ENCODE measurements at places on chromosomes 5 and 9.

GRCh38 chr9:111356481-111357244 lies 26.6 kb upstream of the OR2K2 start:
- DNase-seq: peak; percentile 90

DNA sequence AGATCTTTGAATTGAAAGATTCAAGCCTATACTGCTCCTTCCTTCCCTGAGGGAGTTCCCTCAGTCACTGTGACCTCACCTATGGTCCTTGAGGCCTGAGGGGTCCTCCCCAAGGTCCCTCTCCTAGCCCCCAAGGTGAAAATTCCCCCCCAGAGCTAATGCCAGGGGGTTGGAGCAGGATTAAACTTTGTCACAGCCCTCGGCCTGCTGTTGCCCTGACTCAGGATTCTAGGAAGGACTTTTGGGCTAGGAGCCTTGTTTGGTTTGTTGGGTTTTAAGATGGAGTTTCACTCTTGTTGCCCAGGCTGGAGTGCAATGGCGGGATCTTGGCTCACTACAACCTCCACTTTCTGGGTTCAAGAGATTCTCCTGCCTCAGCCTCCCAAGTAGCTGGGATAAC lies 123.2 kb downstream of the C5orf15 start:
- no peak for DNase-seq

DNA sequence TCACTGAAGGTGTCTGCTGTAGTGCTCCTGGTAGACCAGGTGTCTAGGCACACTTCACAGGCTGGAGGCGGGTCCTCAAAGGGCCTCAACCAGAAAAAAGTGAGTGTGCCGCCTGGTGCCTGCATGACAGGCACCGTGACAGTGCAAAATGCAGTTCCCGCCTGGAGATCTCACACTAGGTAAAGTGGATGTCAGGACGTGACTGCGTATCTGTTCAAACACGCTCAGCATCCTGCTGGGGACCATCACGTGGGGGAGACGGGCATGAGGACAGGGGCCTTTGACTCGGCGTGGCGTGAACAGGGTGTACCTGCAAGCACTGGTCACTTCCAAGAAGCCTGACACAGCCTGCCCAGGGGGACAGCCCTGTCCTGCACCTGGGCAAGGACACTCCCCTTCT lies 32.3 kb upstream of the NTNG2 start:
- DNase-seq: no peak

DNA sequence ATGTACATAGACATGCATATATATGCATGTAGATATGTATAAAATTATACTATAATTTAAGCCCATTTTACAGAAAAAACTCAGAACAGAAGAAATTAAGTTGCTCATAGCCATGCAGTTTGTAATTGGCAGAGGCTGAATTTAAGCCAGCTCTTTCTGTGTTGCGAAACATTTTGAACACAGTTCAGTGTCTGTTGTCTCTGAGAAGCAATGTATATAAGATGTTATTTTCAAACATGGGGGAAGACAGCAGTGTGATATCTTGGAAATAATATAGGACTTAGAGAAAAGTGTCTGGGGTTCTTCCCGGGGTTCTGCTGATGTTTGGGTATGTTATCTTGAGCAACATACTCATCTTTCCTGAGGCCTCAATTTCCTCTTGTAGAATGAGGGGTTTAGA lies 37.6 kb downstream of the SVEP1 start:
- DNase-seq: no peak

DNA sequence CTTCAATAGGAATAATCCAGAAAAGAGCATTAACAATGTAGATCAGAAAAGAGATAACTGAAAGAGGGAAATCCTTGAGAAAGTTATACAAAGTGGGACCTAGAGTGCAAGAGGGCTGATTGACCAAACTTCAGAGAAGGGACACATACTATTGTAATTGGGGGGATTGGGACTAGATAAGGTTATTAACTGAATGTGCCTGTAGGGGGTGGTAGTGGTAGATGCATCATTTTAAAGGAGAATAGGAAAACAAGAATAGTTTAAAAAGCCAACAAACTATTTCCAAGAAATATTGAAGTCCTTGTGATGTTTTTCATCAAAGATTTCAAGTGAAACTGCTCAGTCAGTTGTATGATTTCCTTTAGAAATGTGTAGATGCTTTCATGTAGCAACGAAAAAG lies 468.5 kb downstream of the TAF11L14 start:
- no peak for DNase-seq

GRCh38 chr9:99859243-99859980 lies 37.7 kb downstream of the NR4A3 start:
- DNase-seq: peak; percentile 66

- DNase-seq: peak; percentile 48
Observed at GRCh38 chr5:95870105-95870672, 47.7 kb upstream of the GLRX start.

DNA sequence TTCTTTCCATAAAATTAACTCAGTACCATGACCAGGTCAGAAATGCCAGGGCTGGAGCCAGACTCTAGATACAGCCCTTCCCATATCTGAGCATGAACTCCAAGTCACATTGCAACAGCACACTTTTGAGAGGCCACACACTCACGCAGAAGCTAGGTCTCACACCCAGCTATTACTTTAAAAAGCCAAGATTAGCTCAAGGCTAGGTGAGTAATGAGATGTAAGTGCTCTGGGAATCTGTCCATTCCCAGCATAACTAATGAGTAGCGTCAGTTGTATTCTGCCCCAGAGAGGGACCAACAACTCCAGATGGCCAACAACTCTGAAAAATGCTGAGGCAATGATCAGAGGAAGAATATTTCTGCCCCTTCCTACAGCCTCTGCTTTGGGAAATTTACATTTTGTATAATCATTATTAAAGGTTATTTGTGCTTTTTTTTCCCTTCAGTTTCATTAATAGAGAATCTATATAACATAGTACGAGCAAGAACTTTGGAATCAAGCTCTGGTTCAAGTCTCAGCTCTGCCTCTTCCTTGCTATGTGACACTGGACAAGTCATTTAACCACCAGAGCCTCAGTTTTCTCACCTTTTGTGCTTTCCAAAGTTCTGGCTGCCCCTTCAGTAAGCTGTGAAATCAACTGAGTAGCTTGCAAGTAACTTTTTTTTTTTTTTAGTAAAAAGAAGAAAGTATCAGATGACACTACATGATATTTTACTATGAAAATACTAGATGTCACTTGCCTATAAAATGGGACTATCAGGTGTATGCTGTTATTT lies 118.3 kb downstream of the NR6A1 start:
- peak; percentile 68 for DNase-seq

Measured in HCEC 1CT (cell line).